Cortex of kidney (tissue), 1 donor: ENCODE measurements at places on chromosomes 2 and 18.

DNA sequence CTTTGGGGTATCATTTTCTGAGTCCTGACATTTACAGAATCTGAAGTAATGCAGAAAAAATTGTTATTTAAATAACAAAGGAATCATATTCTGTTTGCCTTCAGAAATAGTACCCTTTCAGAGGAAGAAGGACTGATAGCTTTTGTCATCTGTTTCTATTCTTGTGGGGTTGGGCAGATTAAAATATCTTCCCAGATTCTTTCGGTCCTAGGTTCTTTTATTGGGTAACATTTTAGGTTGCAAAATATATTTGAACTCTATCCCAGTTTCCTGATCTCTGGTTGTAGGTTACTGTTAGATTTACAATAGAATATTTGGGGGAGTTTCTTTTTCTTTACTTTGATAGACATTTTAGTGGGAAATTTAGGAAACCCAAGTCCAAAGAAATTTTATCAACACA lies 550.5 kb downstream of the SPAG16 start:
- DNase-seq, result no peak

GRCh38 chr2:57990118-57990725 lies 56.4 kb upstream of the VRK2 start:
- no peak for DNase-seq

- DNase-seq, result no peak
Measured at GRCh38 chr2:239143858-239144712, 256.7 kb downstream of the HDAC4 start.

DNA sequence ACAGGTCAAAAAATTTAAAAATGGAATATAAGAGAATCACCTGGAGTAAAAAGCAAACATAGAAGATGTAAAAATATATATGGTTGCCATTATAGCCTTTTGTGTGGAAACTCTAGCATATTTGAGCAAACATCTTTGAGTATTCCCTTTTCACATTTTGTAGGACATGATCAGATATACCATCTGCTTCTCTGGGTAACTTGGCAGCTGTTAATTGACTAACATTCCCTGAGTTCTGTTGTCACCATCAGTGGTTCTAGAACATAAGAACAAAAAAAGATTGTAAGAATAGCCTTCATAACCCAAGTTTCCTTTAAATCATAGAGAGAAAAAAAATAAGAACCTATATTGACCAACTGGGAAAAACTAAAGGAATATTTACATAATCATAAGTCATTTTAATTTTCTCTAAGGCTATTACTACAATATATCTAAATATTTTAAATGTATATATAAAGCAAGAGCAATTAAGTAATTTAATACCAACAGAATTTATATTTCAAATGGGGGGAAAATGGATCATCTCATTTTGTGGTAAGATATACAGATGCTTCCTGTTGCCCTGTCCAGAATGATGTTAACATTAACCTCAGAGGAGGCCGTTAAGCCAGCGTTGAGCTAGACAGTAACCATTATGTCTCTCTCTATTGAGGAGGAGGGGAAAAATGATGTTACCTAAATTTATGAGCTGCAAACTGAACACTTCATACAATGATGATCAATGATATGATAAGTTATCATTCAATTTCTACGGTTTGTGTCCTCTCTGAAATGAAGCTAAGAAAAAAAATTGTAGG lies 9.8 kb upstream of the INO80D start:
- DNase-seq, result no peak

DNA sequence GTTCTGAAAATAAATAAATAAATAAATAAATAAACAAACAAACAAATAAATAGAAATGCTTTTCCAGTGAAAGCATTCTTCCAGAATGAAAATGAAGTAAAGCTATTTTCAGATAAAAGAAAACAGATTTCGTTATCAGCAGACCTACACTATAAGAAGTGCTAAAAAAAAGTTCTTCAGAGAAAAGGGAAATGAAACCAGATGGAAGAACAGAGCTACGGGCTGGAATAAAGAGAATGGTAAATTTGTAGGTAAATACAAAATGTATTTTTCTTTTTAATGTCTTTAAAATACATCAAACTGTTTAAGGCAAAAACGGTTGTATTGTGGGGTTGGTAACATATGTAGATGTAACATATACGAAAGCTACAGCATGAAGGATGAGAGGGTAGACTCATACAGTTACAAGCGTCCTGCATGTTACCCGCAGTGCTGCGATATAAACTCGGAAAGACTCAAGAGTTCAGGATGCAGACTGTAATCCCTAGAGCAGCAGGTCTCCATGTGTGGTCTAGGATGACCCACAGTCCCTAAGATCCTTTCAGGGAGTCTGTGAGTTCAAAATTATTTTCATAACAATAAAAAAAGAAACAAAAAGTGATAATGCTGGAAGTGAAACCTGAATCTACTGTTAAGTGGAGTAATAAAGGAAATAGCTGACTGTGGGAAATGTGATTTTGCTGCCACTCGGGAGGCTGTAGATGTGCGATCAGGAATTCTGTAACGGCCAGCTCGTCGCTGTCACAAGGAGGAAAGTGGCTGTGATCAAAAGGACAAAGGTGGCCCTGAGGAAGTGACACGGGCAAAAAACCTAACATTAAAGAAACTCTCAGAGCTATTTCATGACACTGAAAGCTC lies 5.3 kb upstream of the RAB12 start:
- no peak for DNase-seq

DNA sequence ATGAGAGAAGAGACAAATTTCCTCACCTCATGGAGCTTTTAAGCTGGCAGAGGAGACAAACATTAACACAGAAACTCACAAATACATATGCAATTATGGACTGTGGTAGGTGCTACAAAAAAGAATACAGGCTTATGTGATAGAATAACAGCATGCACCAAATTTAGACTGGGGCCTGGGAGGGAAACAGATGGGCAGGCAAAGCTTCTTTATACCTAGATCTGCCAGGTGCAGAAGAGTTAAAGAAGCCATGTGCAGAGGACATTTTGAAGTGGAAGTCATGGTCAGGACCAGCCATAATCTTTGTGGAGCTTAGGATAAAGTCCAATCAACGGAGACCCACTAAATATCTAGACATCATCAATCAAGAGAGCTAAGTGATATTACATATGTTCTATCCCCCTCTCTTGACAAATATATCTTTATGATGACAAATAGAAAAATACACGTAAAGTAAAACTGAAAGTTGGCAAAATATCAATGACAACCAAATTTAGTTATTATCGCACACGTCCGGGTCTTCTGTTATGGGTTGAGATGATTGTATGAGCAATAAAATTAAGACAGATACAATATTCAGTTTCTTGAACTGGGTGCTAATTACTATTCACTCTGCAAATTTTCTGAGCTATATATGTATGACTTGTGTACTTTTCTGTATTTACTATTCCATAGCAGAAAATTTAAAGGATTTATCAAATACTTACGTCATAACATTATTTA lies 44.1 kb downstream of the CD28 start:
- DNase-seq, result no peak

DNA sequence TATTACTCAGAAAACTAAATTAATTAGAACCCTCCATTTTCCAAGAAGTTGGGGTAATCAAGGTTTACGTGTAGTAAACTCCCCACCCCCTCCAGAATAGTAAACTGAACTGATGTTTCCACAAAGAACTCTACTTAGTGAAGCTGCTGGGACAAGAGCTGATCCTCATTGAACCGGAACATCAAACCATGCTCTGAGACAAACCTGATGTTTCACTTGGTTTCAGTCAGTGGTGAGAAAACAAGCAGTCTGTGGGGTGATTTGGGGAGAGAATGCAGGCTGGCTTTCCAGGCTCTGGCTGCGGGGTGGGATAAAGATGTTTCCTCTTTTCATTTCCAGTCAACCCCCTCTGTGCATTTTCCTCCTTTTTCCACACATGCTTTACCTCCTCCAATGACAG lies 38.2 kb downstream of the CELF4 start:
- no peak for DNase-seq

DNA sequence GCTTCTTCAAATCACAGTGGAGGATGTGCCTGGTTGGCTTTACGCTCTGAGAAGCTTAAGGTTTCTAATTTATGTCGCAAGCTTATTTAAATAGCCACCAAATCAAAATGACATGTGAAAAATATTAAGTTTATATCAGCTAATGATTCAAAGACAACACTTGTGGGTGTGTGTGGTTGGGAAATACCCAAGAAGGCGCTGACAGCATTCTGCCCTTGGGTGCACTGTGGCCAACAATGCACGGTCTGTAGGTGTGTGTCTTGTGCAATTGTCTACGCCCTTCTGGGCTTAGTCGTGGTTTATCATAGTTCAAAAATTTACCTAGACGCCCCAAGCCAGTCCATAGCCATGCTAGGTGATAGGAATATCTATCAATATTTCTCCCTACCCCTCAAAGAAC lies 60.9 kb downstream of the KCTD1 start:
- DNase-seq, result no peak

GRCh38 chr18:67513280-67513679 lies 3.2 kb downstream of the DSEL start:
- no peak for DNase-seq

GRCh38 chr2:102749938-102750337 lies 11.9 kb upstream of the TMEM182 start:
- DNase-seq, result no peak

- DNase-seq, result no peak
Measured at GRCh38 chr18:23671564-23671963, 8.9 kb upstream of the ANKRD29 start.

DNA sequence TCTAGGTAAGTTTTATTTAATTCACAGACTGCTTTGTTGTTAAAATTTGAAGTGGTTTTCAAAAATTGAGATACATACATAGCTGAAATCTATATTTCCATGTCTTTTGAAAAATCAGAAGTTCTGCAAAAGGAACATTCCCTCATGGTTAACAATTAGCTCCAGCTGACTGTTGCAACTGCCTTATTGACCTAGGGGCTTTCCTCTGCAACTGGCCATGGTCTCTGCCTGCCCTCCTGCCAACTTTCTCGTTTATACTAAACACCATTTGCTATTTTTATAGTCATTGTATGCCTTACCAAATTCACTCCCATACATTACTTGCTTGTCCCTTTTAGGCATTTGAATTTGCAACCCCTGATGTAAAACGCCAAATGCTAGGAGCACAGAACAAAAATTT lies 107.2 kb downstream of the PID1 start:
- DNase-seq, result no peak

DNA sequence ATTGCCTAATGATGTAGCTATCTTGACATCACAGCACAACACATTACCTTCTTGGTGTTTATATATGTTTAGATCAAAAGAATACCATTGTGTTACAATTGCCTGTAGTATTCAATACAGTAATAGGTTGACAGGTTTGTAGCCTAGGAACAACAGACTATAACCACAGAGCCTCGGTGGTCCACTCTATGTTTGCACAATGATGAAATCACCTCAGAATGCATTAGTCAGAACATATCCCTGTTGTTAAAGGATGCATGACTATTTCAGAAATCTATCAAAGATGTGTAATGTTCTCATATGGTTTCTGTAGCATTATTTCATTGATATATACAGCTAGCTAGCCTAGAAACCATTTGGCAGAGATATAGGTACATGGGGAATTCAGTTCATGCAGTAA lies 8.9 kb downstream of the METTL5 start:
- no peak for DNase-seq

DNA sequence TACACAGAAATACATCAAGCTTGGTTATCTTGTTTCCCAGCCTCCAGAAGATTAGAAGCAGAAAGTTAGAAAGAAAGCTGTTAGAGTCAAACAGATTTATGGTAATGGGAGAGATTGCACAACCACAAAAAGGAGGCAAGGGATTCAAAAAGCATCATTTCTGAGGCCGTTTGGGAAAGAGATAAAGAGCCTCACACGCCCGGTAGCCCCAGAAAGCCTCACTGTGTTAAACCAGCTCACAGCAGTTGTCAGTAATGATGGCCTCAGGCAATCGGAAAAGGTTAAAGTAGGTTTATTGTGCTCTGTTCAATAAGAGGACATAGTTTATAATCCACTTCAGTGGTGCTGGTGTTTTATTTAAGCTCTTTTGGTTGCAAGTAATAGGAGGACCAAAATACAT lies 111.3 kb downstream of the DCC start:
- DNase-seq, result no peak

DNA sequence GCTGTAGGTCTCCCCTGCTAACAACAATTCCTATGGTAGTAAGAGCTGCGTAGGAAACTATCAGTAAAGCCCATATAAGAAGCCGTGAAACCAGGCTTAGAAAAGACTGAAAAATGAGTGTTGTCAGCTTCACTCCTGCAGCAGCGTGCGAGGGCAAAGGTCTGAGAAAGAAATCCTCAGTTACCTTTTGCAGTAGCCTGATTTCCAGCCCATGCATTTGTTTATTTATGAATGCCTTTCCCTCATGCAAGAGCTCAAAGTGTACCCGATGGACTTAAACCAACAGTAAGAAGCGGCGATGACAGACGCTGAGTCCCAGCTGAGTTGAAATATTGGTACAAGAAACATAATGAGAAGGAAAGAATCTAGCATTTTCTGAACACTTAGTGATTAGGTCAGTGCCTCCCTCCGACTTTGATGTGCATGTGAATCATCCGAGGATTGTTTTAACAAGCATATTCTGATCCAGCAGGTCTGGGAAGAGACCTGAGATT lies 15.0 kb upstream of the POLI start:
- no peak for DNase-seq

- DNase-seq, result no peak
Measured at GRCh38 chr2:193476171-193476800, 1281.6 kb upstream of the TMEFF2 start.

- DNase-seq, result no peak
Measured at GRCh38 chr2:146370826-146371225, 1474.0 kb upstream of the ACVR2A start.

- no peak for DNase-seq
Measured at GRCh38 chr2:203796248-203797010, 71.1 kb upstream of the CTLA4 start.

- DNase-seq, result no peak
Measured at GRCh38 chr2:191151331-191151730, 537 bp upstream of the STAT4 start.
